ENCODE measurements at places on chromosomes 4 and X.

DNA sequence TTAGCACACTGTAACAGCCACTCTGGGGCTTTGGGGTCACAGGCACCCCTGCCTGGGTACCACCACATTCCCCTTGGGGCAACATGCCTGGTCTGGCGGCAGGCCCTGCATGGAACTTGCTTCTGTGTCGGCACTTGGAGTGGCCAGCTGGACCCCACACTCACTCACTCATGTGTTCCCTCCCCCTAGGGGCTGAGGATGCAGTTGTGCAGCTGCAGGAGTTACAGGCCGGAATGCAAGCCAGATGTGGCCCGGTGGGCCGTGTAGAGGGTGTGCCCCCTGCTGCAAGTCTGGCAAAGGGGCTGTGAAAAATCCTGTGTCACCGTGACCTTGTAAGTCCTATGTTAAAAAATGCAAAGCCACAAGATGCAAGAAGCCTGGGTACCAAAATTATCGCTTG, 34.2 kb downstream of the ATXN3L start:
- DNase-seq: no peak

GRCh38 chr4:85829276-85830051, 354.5 kb downstream of the ARHGAP24 start:
- no peak for DNase-seq

GRCh38 chr4:1401409-1402020, 4.7 kb downstream of the NKX1-1 start:
- DNase-seq: no peak

DNA sequence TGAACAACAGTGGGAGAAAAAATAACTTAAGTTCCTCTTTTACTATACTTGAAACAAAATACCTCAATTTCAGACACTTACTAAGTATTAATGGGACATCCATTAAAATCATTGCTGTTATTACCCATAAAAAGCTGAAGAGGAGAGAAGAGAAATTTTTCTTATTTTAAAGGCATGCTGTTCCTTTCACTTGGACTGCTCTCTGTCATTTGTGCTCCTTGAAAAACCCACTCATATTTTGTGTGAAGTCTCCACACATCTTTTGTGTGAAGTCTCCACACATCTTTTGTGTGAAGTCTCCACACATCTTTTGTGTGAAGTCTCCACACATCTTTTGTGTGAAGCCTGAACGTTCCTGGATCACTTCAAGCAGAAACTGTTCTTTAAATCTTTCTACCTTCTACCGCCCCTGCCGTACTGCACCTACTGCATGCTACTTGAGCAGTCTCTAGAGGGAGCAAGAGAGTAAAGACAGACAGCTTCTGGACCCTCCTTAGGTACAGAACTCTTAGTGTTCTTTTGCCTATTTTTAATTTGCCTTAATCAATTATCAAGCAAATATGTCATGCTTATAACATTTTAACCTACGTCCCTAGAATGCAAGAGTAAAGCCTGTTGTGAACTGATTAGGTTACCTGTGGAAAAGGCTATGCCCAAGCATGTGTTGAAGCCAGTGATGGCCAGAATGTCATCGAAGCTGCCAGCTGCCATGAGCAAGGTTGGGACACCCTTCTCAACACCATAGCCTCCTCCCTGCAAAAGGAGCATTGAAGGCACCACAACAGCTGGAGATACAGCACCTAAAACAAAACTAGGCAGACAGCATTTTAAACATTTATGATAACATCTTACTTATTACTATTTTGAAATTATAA, 27.1 kb upstream of the SLC9B1 start:
- peak; percentile 11 for DNase-seq

- DNase-seq: no peak
Measured at GRCh38 chrX:53223955-53224859, 800 bp downstream of the KDM5C start.

- no peak for DNase-seq
Measured at GRCh38 chr4:168574581-168575295, 77.9 kb downstream of the PALLD start.

GRCh38 chr4:77104791-77105540, 29.2 kb upstream of the CCNI start:
- DNase-seq: peak; percentile 72

GRCh38 chr4:185774131-185774653, 37.8 kb downstream of the SORBS2 start:
- DNase-seq: no peak

- no peak for DNase-seq
Measured at GRCh38 chrX:14641681-14642655, 112.6 kb downstream of the GLRA2 start.

DNA sequence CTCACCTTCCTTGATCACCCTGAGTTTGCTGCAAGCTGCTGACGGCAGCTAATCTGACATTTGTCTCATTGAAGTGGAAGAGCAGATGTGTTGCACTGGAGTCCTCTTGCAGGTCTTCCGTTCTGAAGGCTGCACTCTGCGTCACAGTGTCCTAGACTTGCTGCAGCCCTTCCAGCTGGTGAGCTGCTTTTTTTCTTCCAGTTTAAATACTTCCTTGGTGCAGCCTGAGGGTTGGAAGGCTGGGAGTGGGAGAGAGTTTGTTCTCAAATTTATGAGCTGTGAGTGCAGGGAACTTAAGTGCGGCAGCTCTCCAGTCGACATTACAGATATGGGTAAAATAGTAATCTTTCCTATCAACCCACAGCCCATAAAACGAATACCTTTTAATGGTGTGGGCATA, 303.6 kb upstream of the FAT1 start:
- no peak for DNase-seq

GRCh38 chr4:158768555-158769174, at the start of gene FNIP2:
Gene FNIP2, plus strand, starts transcription at chr4:158769026. Its CDS starts 187 bp downstream, at chr4:158769213.
- DNase-seq: peak; percentile 37

GRCh38 chrX:128518508-128518907, 466.3 kb upstream of the ACTRT1 start:
- DNase-seq: peak; percentile 2

- no peak for DNase-seq
Measured at GRCh38 chrX:138794246-138794645, 82.7 kb upstream of the FGF13 start.

DNA sequence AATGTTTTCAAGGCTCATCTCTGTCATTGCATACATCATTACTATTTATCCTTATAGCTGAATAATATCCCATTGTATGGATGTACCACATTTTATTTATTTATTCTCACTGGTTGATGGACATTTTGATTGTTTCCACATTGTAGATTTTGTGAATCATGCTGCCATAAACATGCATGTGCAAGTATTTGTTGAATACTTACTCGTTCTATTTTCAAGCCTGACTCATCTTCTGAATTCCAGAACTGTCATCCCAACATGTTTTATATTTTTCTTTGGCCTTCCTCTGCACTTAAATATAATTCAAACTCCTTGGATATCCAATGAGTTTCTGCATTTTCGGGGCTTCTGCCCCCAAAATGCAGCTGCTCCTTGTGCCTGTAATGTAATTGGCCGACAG, 77.6 kb downstream of the MXRA5 start:
- DNase-seq: no peak

GRCh38 chr4:123096038-123096437, 173.6 kb upstream of the NUDT6 start:
- DNase-seq: no peak

DNA sequence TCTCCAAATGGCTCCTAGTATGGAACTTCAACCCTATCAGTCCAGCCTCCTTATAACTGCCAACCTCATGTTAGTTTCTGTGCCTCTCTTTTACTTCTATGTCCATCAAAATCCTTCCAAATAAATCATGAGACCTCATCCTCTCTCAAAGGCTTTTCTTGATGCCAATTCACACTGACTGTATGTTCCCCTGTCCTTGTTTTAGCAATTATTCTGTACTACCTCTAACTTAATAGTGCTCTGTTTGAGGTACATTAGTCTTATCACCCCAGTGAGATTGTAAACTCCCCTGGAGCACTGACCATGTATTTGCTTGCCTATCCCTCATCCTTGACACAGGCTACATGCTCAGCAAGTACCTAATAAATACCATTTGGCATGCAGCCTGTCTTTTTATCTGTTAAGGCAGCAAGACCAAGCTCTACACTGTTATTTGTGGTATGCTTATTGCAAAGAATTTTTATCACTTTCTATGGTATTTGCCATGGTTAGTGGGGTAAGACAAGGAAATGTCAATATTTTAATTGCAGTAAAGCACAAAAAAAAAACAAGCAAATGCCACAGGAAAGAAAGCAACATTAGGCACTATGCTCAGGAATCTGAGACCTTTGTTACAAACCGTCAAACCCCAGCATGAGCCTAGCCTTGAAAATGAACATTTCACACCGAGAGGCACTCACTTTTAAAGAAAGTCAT, 119.2 kb downstream of the SMARCA1 start:
- DNase-seq: no peak

GRCh38 chrX:11591723-11592346, 73.9 kb downstream of the ARHGAP6 start:
- DNase-seq: no peak

- DNase-seq: no peak
Measured at GRCh38 chr4:19009881-19010280, 988.3 kb upstream of the LCORL start.

- no peak for DNase-seq
Measured at GRCh38 chrX:68112321-68112720, 321.0 kb downstream of the OPHN1 start.

DNA sequence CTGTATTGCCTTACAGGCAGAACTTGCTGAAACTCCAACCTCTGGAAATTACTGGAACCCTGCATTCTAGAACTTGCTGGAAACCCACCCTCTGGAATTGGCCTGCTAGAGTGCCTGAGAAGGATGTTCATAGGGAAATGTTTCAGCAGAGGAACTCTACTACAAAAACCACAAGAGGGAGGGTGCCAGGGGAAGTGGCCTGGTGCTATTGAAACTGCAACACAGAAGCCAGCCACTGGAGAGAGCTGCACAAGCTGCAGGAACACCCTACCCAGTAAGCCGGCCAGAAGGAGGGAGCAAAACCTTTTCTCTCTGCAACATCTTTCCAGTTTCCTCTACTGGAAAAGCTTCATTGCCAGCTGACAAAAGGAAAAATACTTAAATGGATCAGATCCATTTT, 2.5 kb upstream of the BRWD3 start:
- DNase-seq: no peak

GRCh38 chrX:36577006-36577405, 431.2 kb upstream of the FAM47C start:
- DNase-seq: no peak

- no peak for DNase-seq
Measured at GRCh38 chr4:129240816-129241215, 144.9 kb downstream of the C4orf33 start.

DNA sequence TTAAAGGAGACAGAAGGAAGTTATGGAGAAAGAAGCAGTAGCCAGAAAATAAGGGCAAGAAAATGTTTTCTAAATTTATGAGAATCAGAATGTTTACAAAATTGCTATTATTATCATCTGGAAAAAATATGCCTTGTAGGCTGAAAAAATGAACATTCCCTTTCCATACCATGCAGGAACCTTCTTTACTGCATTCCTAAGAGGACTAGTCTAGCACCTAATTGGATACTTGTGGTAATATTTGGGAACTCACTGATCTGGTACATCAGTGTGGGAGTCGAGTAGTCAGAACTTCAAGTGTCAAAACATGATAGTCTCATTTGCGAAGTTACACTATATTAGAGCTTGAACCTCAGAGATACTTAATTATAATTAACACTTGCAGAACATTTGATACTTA, 51.9 kb downstream of the TET2 start:
- DNase-seq: no peak

- DNase-seq: no peak
Measured at GRCh38 chr4:1247864-1248244, 1.1 kb downstream of the CTBP1 start.

DNA sequence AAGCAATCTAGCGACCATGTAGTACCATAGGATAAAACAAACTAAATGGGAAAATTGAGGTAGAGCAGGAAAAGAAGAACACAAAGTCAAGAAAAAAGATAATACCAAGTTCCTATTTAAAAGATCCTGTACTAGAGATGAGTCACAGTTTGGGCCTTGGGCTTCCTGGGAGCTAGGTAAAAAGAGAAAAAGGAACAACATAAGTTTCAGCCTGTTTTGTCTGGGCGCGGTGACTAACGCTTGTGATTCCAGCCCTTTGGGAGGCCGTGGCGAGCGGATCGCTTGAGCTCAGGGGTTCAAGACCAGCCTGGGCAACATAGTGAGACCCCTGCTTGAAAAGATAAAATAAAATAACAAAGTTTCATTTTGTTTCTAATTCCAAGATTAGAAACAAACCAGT, 14.0 kb upstream of the TMEM156 start:
- DNase-seq: no peak

GRCh38 chr4:73864365-73864764, 4.8 kb upstream of the CXCL1 start:
- DNase-seq: no peak

- no peak for DNase-seq
Measured at GRCh38 chr4:23855912-23856605, 33.8 kb downstream of the PPARGC1A start.

GRCh38 chr4:1593881-1594345, 90.2 kb downstream of the FAM53A start:
- DNase-seq: no peak

- DNase-seq: no peak
Measured at GRCh38 chr4:170080496-170080895, 9.3 kb downstream of the AADAT start.

- DNase-seq: no peak
Measured at GRCh38 chrX:32448320-32448719, 763.0 kb downstream of the DMD start.

GRCh38 chr4:88215351-88215750, 56.9 kb upstream of the ABCG2 start:
- no peak for DNase-seq

DNA sequence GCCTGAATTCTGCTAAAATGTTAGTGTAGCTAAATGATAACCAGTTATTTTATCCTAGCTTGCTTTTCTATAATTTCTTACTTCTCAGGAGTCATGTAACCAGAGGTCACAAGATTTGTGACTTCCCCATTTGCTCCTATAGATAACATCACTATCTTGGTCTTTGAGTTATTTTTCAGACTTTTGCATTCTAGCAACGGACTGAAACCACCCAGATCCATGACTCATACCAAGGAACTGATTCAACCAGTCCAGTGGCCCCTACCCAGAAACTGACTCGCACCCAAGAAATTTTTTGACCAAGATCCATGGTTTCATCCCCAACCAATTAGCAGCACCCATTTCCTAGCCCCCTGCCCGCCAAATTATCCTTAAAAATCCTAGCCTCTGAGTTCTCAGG, 50.0 kb downstream of the IQCM start:
- no peak for DNase-seq

GRCh38 chrX:537151-537550, 93.4 kb upstream of the SHOX start:
- no peak for DNase-seq

DNA sequence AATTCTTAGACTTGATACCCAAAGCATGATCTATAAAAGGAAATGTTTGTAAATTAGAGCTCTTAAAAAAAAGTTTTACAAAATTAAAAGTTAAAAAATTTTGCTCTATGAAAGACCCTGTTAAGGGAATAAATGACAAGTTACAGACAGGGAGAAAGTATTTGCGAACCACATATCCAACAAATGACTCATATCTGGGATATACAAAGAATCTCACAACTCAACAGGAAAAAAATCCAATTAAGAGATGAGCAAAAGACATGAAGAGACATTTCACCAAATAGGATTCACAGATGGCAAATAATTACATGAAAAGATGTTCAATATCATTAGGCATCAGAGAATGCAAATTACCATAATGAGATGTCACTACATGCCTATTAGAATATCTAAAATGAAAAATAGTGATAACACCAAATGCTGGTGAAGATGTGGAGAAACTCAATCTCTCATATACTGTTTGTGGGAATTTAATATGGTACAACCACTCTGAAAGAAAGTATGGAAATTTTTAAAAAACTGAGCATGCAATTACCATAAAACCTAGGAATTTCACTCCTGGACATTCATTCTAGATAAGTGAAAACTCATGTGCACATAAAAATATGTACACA, 100.8 kb upstream of the EOLA2 start:
- DNase-seq: no peak
